ENCODE measurements at places on chromosomes 12 and 14.

GRCh38 chr12:79023784-79024183 lies 159.2 kb downstream of the SYT1 start:
- DNase-seq: no peak

DNA sequence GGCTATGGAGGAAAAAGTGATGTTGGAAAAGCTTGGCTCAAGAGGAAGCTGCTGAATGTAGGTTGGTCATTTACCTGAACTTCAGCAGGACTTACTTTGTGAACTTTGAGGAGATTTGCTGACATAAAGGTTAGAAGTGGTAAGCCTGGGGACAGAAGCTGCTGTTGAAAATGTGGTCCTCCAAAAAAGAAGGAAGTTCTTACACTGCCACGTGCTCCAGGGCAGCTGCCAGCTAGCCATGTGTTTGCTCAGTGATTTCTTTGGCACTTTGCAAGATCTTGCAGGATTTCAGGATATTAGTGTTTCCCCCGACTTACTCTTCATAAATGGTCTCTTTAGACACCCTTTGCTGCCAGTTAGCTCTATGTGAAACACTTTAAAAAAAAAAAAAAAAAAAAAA lies 14.8 kb upstream of the DYRK2 start:
- no peak for DNase-seq

- DNase-seq: no peak
Measured at GRCh38 chr12:71060426-71060825, 97.4 kb downstream of the TSPAN8 start.

- no peak for DNase-seq
Measured at GRCh38 chr12:70598467-70599193, 38.6 kb downstream of the PTPRB start.

- no peak for DNase-seq
Measured at GRCh38 chr12:24797901-24798300, 151.0 kb downstream of the BCAT1 start.

DNA sequence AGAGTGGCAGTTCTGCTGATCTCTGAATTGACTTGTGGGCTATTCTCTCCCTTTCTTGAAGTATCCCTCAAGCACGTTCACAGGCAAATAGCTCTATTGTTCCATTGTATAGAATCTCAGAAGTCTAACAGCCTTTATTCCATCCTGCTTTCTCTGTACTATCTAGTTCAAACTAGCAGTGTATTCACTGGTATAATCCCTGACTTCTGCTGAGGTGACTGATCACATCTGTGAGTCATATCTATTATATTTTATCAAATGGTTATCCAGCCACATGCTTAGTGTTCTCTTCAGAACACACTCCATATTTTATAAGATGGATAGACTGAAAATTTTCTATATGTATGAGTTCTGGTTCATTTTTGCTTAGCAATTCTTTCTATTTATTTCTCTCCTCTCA lies 866.1 kb downstream of the C12orf50 start:
- no peak for DNase-seq

DNA sequence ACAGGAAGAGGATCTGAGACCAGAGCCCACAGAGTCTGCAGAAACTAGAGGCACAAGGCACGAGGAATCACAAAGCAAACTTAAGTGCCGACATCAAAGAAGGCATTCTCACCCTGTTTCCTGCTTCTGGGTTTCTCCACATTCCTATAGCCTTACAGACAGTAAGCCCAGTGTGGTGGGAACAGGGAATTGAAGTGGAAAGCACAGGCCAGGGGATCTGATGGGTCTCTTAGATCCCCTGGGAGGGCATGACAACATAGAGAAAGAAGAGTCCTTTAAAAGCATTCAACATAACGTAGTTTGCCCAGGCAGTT lies 75.6 kb upstream of the FRMD6 start:
- no peak for DNase-seq

- no peak for DNase-seq
Measured at GRCh38 chr12:46159309-46159901, 109.4 kb downstream of the SLC38A1 start.

DNA sequence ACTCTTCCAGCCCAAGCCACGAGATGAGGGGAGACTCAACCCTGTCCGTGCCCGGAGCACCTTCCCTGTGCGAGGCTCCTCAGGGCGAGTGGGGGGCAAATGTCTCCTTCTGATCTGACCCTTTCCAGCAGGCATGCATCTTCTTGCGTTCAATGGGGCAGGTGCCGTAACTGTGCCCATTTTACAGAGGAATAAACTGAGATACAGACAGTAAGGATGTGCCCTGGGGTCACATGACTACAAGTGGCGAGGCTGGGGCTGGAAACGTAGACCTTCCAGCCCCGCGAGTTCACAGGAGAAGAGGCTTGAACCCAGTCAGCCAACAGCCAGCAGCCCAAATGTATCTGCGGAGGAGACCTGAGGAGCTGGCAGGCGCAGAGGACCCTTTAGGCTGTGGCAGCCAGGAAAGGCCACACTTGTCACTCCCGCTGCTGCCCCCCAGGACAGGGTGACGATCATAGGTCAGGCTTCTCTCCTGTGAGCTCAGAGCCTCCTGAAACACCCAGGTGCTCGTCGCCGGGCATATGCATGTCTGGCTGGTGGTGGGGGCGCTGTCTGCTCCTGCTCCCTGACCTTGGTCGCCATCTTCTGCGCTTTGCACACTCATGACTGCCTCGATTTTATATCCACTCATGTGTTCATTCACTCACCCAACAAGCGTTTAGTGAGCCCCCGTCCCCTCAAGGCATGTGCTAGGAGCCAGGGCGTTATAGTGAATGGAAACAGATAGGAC lies 41.7 kb downstream of the CCDC88C start:
- no peak for DNase-seq

GRCh38 chr12:44227616-44228015 lies 391.7 kb downstream of the TMEM117 start:
- no peak for DNase-seq

DNA sequence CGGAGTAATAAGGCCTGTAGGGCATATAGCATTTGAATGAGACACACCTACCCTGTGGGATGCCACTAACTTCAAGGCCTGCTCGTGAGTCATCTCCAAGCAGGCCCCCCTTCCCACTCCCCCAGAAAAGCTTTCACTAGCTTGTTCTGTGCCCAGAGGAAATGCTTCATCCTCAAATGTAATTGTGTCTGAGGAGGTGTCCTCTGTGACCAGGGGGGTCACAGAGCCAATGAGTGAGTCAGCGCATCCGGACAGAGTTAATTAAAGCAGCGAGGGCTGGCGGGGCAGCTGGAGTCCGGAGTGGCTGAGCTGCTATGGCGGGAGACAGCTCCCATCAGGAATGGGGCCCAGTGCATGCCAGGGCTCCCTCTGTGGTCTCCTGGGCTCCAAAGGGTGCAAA lies 27.0 kb upstream of the ESRRB start:
- no peak for DNase-seq

GRCh38 chr12:517538-517937 lies 57.8 kb downstream of the B4GALNT3 start:
- DNase-seq: no peak

DNA sequence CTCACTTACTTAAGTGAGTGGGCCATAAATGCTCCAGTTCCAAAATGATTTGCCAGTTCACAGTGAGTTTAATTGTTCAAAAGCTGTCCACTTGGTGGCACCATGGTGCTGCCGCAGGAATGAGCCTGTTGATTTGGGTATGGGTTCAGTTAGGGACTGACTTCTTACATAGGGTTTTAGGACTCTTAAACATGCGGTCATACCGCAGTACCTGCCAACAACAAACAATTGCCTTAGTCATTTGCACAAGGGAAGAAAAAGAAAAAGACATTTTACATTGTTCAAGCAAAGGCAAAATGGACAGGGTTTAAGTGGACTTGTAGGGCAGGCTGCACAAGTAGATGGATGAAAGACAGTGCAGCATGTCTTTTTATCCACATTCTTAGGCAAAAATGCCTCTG lies 80.0 kb upstream of the DBX2 start:
- DNase-seq: peak; percentile 59

DNA sequence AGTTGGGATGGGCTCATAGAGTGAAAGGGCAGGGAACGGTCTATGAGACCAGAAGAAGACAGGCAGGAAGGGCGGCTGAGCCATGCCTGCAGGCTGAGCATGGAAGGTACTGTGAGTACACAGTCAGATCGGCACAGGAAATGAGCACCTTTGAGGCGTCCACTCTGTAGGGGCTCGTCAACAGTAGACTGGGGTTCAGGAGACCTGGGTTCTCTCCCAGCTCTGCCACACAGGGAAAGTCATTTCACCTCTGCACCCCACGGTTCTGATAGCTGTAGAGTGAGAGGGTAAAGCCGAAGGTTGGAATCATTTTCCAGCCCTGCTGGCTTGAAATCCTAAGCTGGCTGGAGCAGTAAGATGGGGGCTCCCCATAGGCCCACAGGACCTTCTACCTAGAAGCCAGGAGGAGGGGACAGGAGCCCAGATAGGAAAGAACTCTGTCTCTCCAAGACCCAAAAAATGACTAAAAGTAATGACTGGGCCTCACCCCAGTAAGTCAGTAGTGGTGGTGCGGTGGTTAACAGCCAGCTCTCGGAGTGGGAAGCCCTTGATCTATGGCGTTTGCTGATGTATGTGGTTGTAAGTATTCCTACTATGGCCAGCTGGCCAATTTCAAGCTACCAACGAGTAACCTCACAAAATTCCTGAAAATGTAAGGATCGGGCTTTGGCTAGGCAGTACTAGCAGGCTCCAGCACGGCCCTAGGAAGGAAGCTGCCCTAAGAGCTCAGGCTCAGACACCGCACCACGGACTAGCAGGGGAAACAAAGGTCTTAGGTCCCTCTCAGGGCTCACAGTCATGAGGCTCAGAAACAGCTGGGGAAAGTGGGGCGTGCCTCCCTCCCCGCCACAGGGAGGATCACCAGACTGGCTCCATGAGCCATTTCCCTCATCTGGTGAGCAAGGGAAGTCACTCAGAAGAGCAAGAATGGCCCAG lies 10.3 kb upstream of the CD27 start:
- DNase-seq: no peak

- no peak for DNase-seq
Measured at GRCh38 chr12:54723379-54724256, 75.5 kb upstream of the DCD start.

GRCh38 chr14:64971943-64972791 lies at the start of gene RAB15:
TSS of gene RAB15 (minus strand) at chr14:64972336. CDS start at chr14:64972076, 260 bp downstream.
- DNase-seq: peak; percentile 43

DNA sequence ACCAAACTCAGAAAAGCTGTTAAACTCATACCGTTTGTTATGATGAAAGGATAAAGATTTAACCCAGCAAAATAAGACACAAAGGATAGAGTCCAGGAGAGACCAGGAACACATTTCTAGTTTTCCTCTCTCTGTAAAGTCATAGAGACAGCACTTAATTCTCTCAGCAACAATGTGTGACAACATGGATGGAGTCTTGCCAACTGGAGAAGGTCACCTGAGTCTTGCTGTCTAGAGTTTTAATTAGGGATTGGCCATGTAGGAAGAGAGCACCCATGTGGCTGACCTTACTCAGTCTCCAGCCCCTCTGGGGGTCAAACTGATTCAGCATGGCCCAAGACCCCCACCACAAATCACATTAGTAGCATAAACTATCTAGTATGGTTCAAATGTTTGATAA lies 151.0 kb upstream of the ATF7IP start:
- no peak for DNase-seq

- DNase-seq: no peak
Measured at GRCh38 chr12:42444192-42444943, 118.4 kb downstream of the PPHLN1 start.

- DNase-seq: no peak
Measured at GRCh38 chr14:90575336-90575735, 178.5 kb downstream of the CALM1 start.

Measured in WTC11 (cell line).